T-helper 2 cell treated with Interferon-gamma antibody and Interleukin-4, amounts not matched to agents 5 μg/mL and 100 μg/mL, for 36 hours (primary cell): ENCODE measurements at places on chromosomes 12 and 14.

DNA sequence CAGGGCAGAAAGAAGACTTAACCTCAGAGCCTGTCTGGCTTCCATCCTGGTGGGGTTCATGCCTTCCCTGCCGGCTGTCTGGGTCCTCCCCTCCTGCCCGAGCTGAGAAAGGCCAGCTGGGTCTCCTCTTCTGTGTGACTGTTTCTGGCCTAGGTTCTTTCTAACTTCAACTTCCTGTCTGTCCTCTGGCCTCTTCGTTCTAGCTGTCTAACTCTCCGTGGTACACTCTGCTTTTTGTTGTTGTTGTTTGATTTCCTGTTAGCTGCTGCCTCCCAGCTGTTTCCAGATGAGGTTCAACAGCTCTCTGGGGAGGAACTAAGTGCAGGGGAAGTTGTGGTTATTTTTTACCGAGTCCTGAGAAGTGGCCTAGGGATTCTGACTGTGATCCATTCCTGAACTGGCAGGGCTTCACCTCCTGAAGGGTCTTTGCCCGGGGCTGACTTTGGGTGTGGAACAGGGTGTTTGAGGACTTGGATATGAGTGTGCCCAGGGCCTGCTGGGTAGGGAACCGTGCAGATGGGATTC is 3.2 kb downstream of the MLXIP start:
- peak overlapping the region; percentile 82 for H3K27ac ChIP-seq
- H3K36me3 ChIP-seq = peaks cover 33% of the 10 kb centered on the region
- H3K4me1 ChIP-seq = peaks cover 51% of the 10 kb centered on the region
- peak overlapping the region; percentile 94 for H3K4me3 ChIP-seq
- no peaks in the 10 kb centered on the region for H3K27me3 ChIP-seq

GRCh38 chr12:851343-851742 is 98.2 kb downstream of the RAD52 start:
- DNase-seq = no peak
- no peaks in the 10 kb centered on the region for H3K27me3 ChIP-seq
- H3K36me3 ChIP-seq = peaks cover 19% of the 10 kb centered on the region
- no peak overlapping the region for H3K4me3 ChIP-seq

GRCh38 chr12:3996322-3996721 is 123.1 kb upstream of the PARP11 start:
- no peak overlapping the region for H3K27ac ChIP-seq
- H3K27me3 ChIP-seq = peaks cover 7% of the 10 kb centered on the region
- DNase-seq = no peak
- H3K4me1 ChIP-seq = peaks cover 2% of the 10 kb centered on the region

DNA sequence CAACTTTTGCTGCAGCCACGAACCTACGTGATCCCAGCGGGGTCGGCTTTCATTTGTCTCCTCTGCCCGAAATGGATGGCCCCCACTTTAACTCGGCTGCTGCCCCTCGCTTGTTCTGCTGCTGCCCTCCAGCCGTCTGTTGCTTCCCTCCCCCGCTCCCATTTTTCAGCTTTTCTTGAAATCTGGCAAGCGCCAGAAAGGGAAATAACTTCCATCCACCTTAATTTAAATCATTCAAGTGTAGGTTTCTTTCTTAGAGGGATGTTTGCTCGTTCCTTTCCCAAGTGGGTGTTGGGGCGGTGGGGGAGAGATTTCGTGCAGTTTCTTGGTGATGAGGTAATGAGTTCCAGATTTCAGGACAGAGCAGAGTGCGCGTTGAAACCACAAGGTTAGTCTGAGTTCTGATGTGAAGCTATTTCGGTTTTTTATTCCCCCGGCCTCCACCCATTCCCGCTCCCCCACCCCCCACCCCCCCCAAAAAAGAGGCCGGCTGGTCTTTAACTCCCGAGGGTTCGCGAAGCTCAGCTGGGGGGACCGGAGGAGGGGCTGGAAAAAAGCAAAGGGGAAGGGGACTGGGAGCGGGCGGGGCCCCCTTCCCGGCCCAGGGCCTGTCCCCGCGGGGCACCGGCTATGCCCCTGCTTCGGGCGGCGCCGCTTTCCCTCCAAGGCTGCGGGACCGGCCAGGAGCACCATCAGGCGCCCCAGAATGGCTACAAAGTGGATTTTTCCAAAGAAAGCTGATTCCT is 2.2 kb upstream of the ZFP36L1 start:
- peaks cover 34% of the 10 kb centered on the region for H3K4me1 ChIP-seq
- peak overlapping the region; percentile 100 for H3K27ac ChIP-seq
- H3K27me3 ChIP-seq = no peaks in the 10 kb centered on the region
- H3K4me3 ChIP-seq = peak overlapping the region; percentile 91
- DNase-seq = peak; percentile 54

DNA sequence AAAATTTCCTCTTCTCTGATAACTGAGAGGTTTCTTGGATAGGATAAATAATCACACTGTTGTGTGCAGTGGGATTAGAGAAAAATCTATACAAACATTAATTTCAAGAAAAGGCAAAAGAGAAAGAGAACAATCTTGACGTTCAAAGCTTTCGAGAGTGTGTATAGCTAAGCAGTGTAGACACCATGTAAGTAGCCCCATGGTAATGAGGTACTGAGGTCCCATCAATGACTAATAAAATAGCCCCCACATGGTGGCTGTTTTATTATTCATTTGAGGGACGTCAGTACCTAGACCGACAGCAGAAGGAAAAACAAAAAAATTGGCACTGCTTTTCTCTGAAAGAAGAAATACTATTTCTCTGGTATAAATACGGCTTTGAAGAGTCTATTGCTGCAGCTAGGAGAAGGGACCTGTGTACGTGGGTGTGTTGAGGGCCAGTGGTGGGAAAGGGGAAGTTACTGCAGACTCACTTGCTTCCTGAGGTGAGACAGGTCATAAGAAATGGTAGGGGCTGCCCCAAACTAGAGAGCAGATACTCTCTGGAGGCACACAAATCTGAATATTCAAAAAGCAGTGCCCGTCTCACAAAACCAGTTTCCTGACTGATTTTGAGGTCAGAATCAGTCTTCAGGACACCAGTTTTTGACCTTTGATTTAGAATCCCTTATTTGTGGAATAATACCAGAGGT is 339.8 kb downstream of the EMP1 start:
- no peaks in the 10 kb centered on the region for H3K36me3 ChIP-seq
- H3K27ac ChIP-seq = no peak overlapping the region
- DNase-seq = peak; percentile 11
- H3K27me3 ChIP-seq = peaks cover 15% of the 10 kb centered on the region
- H3K4me1 ChIP-seq = peaks cover 2% of the 10 kb centered on the region
- H3K4me3 ChIP-seq = no peak overlapping the region

- DNase-seq = no peak
- H3K27me3 ChIP-seq = no peaks in the 10 kb centered on the region
- no peaks in the 10 kb centered on the region for H3K4me1 ChIP-seq
- H3K27ac ChIP-seq = no peak overlapping the region
- H3K36me3 ChIP-seq = no peaks in the 10 kb centered on the region
Observed at GRCh38 chr12:15270591-15270990, 49.4 kb upstream of the RERG start.

DNA sequence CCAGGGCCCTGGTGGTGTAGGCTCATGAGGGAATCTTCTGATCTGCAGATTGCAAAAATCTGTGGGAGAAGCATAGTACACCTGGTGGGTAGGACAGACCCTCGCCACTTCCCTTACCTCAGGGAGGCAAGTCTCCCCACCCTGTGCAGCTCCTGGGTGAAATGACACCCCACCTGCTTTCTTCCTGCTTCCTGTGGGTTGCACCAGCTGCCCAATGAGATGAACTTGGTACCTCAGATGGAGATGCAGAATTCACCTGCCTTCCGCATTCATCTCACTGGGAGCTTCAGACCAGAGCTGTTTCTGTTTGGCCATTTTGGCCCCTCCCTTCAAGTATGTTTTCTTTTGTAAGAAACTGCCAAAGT is 4.7 kb downstream of the CLEC2D start:
- peak overlapping the region; percentile 89 for H3K4me3 ChIP-seq
- peak overlapping the region; percentile 97 for H3K27ac ChIP-seq
- DNase-seq = peak; percentile 47
- H3K4me1 ChIP-seq = peaks cover 54% of the 10 kb centered on the region
- peaks cover 87% of the 10 kb centered on the region for H3K36me3 ChIP-seq

DNA sequence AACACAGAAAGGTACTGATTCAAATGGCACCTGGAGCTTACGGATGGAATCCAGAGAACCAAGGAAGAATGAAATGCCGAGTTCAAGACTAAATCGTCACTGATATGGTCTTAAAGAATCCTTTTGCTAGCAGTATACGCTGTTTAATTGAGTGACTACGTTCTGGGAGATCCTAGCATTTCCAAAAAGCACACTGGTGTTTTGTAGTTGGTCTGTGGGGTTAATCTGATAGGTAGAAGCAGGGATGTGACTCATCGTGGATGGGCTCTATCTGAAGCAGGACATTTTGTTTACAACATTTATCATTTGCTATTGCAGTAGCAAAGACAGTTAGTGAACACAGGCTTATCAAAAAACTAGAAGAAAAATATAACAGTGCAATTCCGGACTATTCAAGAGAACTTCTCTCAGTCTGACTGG is 169.2 kb upstream of the HMGA2 start:
- no peak overlapping the region for H3K27ac ChIP-seq
- peaks cover 4% of the 10 kb centered on the region for H3K27me3 ChIP-seq
- H3K4me3 ChIP-seq = no peak overlapping the region

DNA sequence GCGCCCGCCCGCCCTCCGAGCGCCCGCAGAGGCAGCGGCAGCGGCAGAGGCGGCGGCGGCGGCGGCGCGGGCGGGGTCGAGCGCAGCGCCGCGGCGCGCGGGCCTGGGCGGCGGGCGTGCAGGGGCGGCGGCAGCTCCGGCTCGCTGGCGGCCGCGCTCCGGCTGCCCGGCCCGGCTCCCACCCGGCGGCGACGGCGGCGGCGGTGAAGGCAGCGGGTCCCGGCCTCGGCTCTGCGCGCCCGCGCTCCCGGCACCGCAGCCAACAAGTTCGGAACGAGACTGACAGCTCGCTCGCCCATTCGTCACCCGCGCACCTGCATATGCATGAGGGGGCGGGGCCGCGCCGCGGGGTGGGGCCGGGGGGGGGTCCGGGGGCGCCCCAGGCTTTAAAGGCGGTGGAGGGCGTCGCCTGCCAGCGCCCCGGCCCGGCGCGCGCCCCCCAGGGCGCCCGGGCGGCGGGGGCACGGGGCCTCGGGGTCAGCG is at the start of gene JAG2:
Gene JAG2, minus strand, starts transcription at position 281 of the 483 bp plus-strand sequence. CDS start 356 bp downstream, outside the sequence.
- peaks cover 6% of the 10 kb centered on the region for H3K4me1 ChIP-seq
- peak within 1 kb of the TSS; percentile 41 for H3K27ac ChIP-seq
- H3K36me3 ChIP-seq = no peaks in the 10 kb centered on the region
- peak; percentile 49 for DNase-seq
- H3K4me3 ChIP-seq = peak within 1 kb of the TSS; percentile 71
- H3K27me3 ChIP-seq = peaks cover 25% of the 10 kb centered on the region

DNA sequence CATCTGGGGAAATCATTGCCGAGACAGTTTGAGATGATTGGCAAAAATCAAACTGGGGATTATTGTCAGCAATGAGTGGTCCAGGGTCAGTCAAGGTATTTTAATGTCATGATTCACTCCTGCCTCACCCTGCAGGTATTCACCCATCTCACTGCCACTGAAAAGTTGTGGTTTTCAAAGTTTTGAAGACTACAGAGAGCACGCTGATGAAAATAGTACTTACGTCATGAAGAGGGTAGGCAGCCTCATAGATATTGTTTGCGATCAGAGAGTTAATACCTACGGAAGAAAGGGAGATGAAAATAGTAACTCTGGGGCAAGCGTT is 138.0 kb downstream of the ANO2 start:
- H3K36me3 ChIP-seq = no peaks in the 10 kb centered on the region
- no peak overlapping the region for H3K27ac ChIP-seq
- H3K4me1 ChIP-seq = no peaks in the 10 kb centered on the region
- no peak overlapping the region for H3K4me3 ChIP-seq
- no peaks in the 10 kb centered on the region for H3K27me3 ChIP-seq
- no peak for DNase-seq

- H3K36me3 ChIP-seq = no peaks in the 10 kb centered on the region
- H3K4me1 ChIP-seq = peaks cover 33% of the 10 kb centered on the region
- H3K27ac ChIP-seq = peak overlapping the region; percentile 91
- peak; percentile 90 for DNase-seq
- H3K4me3 ChIP-seq = peak overlapping the region; percentile 82
Observed at GRCh38 chr14:101731187-101732080, 30.1 kb upstream of the PPP2R5C start.

DNA sequence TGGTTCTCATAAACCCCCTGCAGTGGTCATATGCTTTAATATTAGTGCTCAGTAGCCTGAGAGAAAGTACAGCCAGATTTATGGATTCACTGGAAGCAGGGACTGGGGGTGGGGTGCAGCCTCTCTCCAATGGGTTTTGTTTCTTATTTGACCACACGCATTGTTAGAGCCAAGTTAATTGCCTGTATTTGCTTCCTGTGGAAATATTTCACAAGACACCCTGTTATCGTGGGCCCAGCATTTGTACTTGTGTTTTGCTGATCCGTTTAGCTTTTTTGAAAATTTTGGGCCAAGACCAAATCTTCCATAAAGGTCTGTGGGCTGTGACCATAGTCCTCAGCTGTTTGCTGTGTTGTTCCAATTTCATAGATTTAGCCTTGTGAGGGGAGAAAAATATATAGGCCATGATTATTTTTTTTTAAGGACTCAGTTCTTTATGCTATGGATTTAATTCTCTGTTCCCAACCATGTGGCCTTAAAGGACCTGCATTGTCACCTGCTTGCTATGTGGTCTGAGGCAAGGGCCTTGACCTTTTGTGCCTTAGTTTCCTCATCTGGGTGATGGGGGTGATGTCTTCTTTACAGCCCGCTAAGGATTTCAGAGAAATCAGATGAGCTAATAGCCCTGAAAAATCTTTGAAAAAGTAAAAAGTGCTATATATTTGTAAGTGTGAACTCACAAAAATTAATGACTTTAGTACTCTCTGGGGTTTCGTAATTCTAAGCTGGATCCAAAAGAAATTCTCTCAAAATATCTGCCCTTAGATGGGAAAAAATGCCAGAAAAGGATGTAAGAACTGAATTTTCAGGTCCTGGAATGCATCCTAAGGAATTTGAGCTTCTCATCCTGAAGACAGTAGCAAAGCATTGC is 370.2 kb downstream of the DPF3 start:
- peaks cover 71% of the 10 kb centered on the region for H3K27me3 ChIP-seq
- H3K4me3 ChIP-seq = no peak overlapping the region
- no peak for DNase-seq
- H3K27ac ChIP-seq = no peak overlapping the region
- peaks cover 51% of the 10 kb centered on the region for H3K4me1 ChIP-seq
- H3K36me3 ChIP-seq = peaks cover 22% of the 10 kb centered on the region

GRCh38 chr14:48563489-48563888 is 888.1 kb upstream of the MDGA2 start:
- no peaks in the 10 kb centered on the region for H3K4me1 ChIP-seq
- no peak for DNase-seq
- no peak overlapping the region for H3K4me3 ChIP-seq
- no peak overlapping the region for H3K27ac ChIP-seq
- H3K27me3 ChIP-seq = no peaks in the 10 kb centered on the region

DNA sequence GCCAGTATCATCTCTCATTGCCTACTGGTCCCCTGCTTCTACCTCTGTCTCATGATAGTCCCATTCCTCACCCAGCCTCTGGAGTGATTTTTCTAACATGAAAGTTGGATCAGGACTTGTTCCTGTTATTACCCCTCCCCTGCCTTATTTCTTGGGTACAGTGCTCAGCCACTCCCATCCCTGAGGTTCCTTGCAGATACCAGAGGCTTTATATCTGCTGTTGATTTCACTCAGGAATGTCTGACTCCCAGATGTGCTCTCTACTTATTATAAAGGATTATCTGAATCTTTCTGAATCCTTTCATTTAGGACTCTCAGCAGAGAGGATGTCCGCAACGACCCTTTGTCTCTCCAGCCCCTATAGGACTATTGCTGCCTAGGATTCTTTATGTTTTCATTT is 111.2 kb downstream of the LRRK2 start:
- H3K27ac ChIP-seq = no peak overlapping the region
- H3K4me1 ChIP-seq = no peaks in the 10 kb centered on the region
- DNase-seq = no peak
- no peaks in the 10 kb centered on the region for H3K36me3 ChIP-seq
- no peak overlapping the region for H3K4me3 ChIP-seq
